A549 (cell line): ENCODE measurements at places on chromosomes 7 and 10.

DNA sequence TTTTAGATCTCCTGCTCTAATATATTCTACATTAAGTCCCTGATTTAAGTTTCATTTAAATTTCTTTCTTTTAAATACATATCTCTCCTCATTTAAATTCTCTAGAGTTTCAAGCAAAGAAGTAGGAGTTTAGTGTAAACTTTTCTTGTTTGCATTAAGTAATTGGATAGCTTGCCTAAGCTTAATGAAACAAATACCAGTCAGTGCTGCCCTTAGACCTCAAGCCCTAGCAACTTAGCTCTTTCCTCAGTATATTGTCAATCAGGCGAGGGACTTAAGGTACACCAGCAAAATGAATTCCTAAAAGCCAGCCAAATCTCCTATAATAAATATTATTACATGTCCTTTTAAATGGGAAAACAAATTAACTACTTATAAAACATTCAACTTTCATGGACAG lies 101.5 kb downstream of the CHCHD3 start:
- DNase-seq, result no peak

- DNase-seq, result no peak
Observed at GRCh38 chr10:118669020-118669791, 73.8 kb upstream of the PRLHR start.

DNA sequence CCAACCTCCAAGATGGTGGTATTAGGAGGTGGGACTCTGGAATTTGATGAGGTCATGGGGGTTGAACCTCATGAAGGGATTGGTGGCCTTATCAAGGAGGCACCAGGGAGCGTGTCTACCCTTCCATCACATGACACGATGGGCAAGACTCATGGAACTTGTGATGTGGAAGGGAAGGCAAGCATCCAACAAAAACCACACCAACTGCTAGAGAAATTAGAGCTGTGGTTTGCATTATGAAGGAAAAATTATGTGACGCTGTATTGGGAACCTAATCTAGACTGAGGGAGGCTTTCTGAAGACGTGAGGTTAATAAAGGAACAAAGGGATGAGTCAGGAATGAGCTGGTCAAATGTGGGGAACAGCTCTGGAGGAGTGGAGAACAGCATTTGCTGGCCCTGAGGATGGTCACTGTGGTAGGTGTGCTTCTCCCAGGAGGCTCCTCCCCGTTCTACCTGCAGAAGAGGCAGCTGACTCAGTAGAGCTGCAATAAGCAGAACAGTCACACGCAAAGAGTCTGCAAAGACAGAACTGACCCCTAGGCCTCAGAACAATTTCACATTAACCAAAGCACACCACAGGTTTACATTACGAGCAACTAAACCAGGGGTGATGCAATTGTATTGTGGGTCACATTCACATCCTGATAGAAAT lies 236.6 kb upstream of the GRB10 start:
- DNase-seq, result no peak

DNA sequence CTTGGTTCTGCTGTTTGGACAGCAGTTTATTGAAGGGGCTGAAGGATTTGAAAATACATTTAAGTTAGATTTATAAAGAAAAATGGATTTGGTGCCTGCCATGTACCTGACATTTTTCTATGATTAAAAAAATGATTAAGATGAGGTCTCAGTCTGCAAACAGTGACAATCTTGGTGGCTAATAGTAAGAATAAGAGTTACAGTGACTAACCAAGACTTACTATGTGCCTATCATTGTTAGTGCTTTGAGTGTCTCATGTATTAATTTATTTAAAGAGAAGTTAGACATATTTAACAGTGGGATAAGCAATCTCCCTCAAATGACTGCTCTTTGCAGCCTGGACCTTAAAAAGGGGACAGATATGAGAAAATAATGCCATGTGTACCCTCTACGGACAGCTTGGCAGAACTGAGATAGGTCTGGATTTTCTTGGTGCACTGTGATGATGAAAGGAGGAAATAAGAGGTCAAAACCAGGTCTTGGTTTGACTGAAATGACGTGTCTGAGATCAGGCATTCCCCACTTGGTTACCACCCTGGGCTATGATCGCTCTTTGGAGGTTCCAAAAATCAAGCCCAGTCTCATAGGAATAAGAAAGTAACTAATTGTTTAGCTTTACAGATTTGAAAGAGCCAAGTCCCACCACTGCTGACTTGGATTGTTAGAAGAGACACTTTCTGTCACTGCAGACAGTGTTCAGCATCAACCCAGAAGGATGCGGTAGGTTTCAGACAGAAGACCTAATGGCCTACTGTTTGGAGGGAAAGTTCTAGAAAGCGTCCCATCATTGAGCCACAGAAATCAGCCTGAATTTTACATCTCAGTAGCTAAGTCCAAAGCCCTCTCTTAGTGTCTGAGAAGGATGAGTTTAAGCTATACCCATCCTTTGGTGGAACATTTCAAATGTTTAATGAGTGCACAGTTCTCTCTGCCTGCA lies 2.1 kb downstream of the CASP7 start:
- no peak for DNase-seq

GRCh38 chr10:129035052-129035827 lies 431.8 kb upstream of the MGMT start:
- DNase-seq, result no peak

DNA sequence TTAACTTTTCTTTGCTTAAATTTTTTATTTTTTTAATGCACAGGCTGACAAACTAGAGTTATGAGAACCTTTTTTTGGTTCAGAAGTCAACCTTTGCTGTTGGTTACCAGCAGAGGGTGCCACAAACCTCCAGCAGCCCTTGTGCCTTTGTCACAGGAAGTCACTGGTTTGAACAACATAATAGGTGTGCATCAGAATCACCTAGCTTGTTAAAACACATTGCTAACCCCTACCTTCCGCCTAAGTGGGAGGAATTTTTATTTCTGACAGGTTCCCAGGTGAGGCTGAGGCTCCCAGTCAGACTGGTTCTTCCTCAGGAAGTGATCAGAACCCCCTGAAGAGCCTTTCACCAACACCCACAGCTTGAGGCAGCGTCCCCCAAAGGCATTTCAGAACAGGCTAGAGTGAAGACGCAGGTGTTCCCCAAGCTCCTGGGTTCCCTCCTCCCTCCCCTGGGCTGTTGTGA lies 22.6 kb upstream of the VDAC2 start:
- peak; percentile 65 for DNase-seq

GRCh38 chr10:89750441-89750840 lies 49.1 kb downstream of the KIF20B start:
- DNase-seq, result no peak

GRCh38 chr10:75630746-75631145 lies 199.3 kb downstream of the LRMDA start:
- no peak for DNase-seq

GRCh38 chr10:106816318-106817085 lies 348.0 kb downstream of the SORCS1 start:
- DNase-seq, result no peak

GRCh38 chr10:73509695-73510094 lies 13.9 kb upstream of the PPP3CB start:
- no peak for DNase-seq

DNA sequence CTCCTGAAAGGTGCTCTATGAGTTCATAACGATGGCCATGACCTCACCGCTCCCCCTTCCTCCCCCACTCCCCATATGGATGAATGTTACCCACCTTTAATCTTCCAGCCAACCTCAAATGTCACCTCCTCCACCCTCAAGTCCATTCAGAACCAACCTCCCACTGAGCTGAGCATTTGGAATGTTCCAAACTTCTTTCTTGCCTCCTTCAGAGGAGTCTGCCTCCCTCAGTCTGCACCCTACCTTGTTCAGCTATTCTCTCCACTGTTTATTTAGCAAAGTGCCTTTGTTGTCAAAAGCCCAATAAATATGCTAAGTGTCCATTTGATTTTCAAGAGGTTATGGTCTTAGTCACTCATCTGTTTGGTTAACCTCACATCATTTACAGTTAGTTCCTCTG lies 22.9 kb upstream of the MTPAP start:
- DNase-seq, result no peak

DNA sequence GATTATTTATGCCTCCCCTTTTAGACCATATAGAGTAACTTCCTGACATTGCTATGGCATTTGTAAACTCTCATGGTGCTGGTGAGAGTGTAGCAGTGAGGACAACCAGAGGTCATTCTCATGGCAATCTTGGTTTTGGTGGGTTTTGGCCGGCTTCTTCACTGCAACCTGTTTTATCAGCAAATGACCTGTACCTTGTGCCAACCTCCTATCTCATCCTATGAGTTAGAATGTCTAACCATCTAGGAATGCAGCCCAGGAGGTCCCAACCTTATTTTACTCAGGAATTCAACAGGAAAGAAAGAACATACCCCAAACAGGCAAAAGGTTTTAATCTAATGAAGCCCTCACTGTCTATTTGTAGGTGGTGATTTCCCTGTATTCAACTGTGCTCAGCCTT lies 205.4 kb upstream of the YAE1 start:
- DNase-seq, result no peak

DNA sequence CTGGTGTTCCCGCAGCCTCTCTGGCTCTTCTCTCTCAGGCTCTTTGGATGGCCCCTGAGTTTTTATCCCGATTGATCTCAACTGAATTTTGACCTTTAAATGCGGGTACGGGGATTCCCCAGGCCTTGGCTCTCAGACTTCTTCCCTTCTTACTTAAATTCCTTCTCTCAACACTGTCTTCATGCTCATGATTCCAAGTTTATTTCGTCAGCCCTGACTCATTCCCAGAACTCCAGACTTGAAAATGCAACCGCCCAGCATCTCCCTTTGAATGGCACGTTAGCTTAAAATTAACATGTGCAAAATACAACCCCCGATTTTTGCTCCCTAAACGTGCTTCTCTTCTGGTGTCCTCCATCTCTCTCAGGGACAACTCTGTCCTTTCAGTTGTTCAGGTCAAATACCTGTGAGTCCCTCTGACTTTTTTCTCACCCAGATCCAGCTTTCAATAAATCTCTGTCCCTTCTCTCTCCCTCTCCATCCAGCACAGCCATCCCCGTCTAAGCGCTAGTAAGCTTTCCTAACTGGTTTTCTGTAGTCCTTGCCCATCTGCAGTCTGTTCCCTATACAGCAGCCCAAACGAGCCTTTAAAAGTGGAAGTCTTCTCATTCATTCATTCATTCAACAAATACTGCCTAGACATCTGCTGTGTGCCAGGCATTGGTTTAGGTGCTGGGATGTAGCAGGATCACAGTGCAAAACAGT lies 7.1 kb downstream of the HECW1 start:
- DNase-seq, result no peak

DNA sequence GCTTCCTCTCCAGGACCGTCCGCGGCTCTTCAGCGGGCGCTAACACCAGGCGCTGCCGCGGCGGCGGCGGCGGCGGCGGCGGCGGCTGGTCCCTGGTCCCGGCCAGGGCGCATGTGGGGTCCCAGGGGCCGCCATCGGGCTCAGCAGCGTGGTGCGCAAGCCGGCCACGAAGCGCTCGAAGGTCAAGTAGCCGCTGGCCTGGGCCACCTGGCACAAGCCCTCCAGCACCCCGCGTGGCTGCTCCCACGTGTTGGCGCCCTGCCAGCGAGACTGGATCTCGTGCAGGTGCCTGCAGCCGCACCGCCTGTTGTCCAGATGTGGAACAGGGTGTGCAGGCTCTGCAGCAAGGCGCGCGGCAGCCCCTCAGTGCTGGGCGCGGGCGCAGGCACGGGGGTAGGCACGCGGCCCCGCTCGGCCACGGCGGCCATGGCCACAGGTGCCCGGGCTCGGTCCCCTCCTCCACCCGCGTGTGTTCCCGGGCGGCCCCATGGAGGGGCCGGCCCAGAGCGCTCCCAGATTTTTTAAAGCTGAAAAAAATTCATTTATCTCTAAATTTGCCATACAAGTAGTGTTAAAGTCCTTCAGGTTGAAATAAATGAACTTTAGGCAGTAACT lies 884.2 kb upstream of the ZNF722 start:
- no peak for DNase-seq

DNA sequence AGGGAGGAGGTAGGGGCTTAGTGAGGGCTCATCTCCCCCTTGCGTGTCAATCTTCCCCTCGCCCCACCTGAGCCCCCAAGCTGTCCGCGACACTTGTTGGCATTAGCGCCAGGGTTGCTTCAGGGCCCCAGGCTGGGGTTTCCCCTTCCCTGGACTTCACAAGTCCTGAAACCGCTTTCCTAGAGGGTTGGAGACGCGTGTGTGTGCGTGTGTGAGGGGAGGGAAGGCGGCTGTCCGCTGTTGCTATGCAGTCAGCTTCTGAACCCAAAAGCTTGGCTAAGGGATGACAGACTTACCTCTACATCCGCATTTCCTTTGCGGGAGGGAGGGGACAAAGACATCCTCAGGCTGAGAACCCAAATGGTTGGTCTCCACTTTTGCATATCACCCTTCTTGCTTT lies 803 bp downstream of the GOLGA7B start:
- DNase-seq, result no peak
